ENCODE measurements at places on chromosomes 3 and 15. TPM values are rescaled to one million over a fixed set of nuclear protein-coding genes. Genes with fewer than 3 reads are reported as not detected.

GRCh38 chr15:97976766-97977503, 16.4 kb downstream of the ARRDC4 start:
- no peak for DNase-seq

- DNase-seq, result no peak
Observed at GRCh38 chr3:193052354-193053045, 134.8 kb upstream of the MB21D2 start.

- DNase-seq, result no peak
Observed at GRCh38 chr3:190338717-190339116, 16.5 kb upstream of the CLDN1 start.

The LYZL4 gene
- not detected for total RNA-seq

The CSPG5 gene
- 1.1 TPM for total RNA-seq

DNA sequence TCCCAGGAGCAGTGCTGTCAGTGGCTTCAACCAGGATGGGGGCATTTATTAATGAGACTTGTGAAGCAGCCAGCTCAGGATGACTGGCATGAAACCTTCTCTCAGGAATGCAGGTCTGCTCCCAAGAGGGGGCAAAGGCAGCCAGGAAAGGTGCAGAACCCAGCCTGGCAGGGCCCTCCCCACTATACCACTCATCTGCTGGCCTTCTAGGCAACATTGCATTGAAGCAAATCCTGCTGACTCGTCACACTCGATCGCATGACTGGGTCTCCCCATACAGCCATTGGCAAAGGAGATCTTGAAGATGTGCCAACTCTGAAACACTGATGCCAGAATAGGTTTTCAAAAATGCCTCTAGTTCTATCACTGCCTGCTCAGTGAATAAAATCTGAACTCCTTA, 65.7 kb upstream of the CMTM7 start:
- no peak for DNase-seq

The GPR87 gene
- not detected for total RNA-seq
